HFFc6 (cell line): ENCODE measurements at places on chromosomes 6 and 20. TPM values are rescaled to one million over a fixed set of nuclear protein-coding genes. Genes with fewer than 3 reads are reported as not detected.

The SCRT2 gene
- not detected in 2 replicates for total RNA-seq

The SSTR4 gene
- total RNA-seq: not detected in 3 replicates

- no peak for DNase-seq
These were observed 64.0 kb upstream of the TFB1M start for GRCh38 chr6:155378276-155378675.

DNA sequence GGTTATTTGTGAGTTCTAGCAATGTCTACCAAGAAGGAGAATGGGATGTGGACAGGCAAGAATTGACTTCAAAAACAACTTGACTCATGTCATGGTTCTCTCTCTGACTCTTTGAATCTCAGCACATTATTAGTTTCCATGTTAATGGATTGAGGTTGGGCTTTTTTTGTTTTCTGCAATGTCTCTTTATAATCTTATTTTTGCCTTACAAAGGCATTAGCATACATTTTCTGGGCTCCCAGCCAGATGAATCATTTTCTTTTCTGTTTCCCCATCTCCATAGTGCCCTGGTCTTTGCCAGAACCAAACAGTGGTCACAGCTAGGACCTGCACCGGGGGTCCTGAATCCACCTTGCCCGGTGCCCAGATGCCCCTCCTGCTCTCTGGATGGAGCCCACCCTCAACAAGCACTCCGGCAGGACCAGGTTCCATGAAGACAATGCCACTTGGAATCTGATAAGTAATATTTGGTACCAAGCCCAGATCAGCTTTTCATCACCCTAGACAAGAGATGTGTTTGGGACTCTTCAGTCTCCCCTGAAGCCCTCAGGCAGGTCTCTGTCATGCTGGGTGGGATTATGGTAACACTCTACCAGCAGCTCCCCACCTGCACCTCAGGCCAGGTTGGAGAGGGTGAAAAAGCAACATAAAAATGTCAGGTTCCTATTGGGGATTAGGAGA, 266.7 kb upstream of the SULF2 start:
- peak; percentile 3 for DNase-seq

- no peak for DNase-seq
These were observed 32.2 kb upstream of the OCSTAMP start for GRCh38 chr20:46582648-46583047.

- peak; percentile 18 for DNase-seq
These were observed 91.1 kb upstream of the OPRM1 start for GRCh38 chr6:153947808-153948447.

DNA sequence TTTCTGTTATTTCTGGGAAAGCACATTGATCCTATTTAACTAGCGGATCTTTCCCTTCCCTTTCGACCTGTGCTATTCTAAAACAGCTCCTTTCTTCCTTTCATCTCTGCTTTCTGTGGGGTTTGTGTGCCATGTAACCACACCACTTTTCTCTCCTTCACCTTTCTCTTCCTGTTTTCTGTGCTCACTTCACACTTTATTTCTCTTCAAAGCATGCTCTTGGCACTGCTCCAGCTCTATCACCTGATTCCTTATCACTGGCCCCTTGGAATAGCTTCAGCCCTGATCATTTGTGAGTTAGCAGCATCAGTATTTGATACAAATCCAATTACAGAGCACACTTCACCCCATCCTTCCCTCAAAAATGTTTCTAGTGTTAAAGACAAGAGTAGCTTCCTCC, 8.1 kb upstream of the METTL24 start:
- no peak for DNase-seq

- no peak for DNase-seq
These were observed 61.4 kb downstream of the PDSS2 start for GRCh38 chr6:107398001-107398400.
